ENCODE measurements at places on chromosomes 4 and X.

DNA sequence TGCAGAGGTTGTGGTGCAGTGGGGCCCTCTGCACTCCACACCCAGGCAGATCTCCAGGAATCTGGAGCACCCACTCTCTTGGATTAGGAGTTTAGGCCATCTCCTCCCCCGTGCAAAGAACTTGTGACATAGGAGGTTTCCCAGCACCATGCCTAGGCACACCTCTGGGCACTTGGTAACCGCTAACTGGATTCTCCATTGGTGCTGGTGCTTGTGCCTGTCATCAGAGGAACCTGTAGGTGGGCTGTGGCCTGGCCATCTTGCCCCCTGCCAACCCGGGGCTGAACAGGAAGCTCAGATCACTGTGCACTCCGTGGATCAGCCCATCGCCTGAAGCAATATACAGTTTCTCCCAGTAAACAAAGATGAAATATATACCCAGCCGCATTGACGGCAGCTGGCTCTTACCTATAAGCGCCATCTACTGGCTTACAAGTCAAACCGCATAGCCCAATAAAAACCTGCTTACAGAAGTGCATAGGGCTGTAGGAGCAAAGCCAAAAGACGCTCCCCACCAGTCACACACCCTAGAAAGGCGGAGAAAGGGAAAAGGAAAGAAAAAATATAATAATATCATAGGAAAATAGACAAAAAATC, 19.1 kb upstream of the TEX13B start:
- DNase-seq: no peak

DNA sequence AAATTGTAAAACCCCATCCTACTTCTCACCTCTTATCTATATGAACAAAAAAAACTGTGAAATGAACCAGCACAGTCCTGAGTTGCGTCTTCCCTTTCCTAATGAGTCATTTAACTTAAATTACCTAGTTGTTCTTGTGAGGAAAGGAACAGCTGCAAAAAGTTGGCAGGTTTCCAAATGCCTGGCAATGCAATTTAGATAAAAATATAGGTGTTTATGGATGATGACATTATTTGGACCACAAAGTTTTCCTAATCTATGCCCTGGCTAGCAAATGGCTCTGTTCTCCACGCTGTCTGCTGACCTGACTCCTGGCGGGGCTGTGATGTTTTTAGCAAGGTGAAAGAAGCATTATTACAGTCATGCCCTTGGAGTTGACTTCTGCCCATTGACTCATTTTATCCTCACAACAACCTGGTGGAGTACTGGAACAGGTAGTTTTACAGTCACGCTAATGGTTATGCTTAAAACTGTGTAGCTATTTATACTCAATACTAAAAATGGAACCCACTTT, 29.8 kb upstream of the RELL1 start:
- no peak for DNase-seq

GRCh38 chrX:22577181-22577580, 304.5 kb downstream of the CBLL2 start:
- DNase-seq: no peak

DNA sequence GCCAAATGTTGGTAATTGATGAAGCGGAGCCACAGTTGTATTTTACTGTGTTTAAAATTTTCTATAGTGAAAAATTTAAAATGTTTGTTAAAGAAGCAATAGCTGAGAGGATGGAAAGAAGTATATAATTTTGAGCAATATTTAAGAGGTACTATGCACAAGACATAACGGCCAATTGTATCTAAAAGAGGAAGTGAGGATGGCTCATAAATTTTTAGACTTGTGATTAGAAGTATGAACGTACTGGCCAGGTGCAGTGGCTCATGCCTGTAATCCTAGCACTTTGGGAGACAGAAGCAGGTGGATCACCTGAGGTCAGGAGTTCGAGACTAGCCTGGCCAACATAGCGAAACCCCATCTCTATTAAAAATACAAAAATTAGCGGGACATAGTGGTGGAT, 12.7 kb upstream of the HHIP start:
- DNase-seq: no peak

DNA sequence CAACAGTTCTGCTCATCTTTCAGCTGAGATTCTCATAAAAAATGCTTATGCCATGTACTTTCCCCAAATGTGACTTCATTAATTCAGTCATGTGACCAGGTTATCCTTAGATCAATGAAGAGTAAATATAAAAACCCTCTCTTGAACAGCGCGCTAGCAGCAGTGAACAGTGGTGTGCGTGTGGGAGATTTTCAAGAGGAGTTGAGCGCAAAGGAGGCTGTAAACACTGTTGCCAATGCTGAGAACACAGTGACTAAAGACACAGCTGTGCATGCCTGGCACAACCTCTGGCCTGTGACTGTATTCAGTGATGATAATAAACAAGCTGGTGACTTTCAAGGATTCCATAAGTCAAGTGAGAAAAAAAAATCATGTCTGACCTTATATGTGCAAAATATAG, 25.1 kb downstream of the MSX1 start:
- no peak for DNase-seq

- no peak for DNase-seq
These were observed 173.8 kb upstream of the DCAF12L2 start for GRCh38 chrX:126339928-126340327.

- DNase-seq: no peak
These were observed 109.2 kb upstream of the OTUD4 start for GRCh38 chr4:145289403-145290076.

DNA sequence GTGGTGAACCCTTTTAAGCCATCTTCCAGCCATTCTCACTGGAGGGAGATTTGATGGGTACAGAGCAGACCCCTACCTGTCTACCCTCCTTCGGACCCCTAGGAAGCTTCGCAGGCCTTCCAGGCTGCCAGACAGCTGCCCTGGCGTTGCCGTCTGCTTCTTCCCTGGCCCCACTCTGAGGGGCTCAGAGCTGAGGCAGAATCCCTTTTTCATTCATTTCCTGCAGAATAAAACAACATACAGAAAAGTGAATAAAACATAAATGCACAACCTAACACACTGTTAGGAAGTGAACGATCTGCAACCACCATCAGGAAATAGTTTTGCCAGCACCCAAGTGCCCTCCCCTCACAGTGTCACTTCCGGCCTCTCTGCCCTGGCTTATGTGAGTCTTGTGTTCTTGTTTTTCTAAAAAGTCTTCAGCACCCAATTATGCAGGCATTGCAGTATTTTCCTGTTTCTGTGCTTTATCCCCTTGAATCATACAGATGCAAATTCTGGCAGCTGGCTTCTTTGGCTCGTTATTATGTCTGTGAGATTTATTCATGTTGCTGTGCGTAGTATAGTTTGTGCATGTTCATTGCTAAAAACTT, 5.6 kb upstream of the ADD1 start:
- DNase-seq: peak; percentile 28

DNA sequence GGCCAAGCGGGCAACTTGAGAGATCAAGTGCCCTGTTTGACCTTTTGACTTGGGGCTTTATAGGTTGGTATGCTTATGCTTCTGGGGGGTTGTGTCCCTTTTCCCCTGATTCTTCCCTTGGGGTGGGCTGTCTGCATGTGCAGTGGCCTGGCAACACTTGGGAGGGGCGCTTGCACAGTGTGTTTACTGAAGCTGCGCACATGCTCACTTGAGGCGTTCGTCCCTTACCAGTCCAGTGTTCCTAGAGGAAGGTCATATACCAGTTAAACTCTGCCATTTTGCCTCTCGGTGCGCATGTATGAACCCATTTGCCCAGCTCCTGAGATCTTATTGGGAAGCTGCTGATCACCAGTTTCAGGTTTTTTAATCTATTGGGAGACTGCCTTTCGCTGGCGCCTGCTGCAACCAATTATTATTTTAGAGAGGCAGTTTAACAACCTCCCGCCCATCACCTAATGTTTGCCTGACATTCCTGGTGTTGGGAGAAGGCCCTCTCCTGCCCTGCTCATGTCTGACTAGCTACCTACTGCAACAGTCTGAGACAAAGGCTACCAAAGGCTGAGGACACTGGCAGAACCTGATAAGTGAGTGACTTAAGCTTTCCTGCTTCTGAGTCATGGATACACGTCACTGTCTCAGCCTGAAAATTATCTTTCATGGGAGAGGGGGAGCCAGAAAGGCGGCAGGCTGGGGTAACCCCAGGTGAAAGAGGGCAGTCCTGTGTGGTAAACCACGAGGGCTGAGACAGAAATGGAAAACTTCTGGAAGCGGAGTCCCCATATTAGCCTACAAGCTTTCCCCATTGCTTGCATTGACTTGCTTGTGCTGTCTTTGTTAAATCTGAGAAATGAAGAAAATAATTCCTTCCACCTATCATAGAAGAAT, 97.6 kb downstream of the CPE start:
- DNase-seq: no peak

GRCh38 chr4:151952137-151952536, 191.3 kb upstream of the GATB start:
- no peak for DNase-seq

GRCh38 chr4:84905646-84906045, 60.8 kb downstream of the WDFY3 start:
- DNase-seq: no peak

GRCh38 chrX:123749643-123750042, 16.8 kb upstream of the THOC2 start:
- DNase-seq: no peak

- no peak for DNase-seq
These were observed 29.1 kb downstream of the NAF1 start for GRCh38 chr4:163137581-163137980.

- no peak for DNase-seq
These were observed 36.6 kb upstream of the SH3D19 start for GRCh38 chr4:151361966-151362365.

GRCh38 chrX:100663642-100664041, 19.6 kb downstream of the SRPX2 start:
- no peak for DNase-seq

- no peak for DNase-seq
These were observed 2.5 kb downstream of the GABRQ start for GRCh38 chrX:152640034-152640818.

DNA sequence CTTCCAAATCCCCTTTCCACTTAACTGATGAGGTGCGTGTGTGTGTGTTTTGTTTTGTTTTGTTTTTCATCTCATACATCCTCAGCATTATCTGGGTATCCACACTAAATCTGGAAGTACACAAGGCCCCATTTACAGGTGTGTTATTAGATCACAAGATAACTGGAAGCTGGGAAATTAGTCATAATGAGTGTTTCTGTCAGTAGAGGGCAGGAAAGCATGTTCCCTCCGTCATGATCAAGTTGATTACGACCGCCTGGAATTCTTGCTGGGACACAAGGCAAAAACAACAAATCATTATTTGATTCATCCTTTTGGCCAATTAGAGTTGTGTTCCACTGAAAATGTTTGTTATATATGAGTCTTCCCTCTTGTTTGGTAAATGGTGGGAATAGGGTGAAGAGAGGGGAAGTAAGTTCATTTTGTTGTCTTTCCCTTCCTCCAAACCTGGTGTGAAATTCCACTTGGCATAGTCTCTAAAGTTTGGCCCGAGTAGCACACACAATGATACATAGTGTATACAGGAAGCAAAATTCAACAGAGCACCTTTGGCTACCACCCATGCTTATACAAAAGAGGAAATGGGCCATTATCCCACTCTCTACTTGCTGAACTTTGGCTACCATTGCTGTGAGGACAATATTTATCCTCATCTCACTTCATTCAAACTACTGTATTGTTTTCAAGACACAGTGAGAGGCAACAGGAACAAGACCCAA, 33.3 kb upstream of the TLL1 start:
- no peak for DNase-seq

GRCh38 chrX:14529290-14529989, at the start of gene GLRA2:
Gene GLRA2 (plus strand): TSS chrX:14529536. CDS start chrX:14530058, 522 bp downstream.
- DNase-seq: no peak

- no peak for DNase-seq
These were observed 21.9 kb downstream of the REELD1 start for GRCh38 chr4:146236216-146236615.

- no peak for DNase-seq
These were observed 430.6 kb downstream of the DTHD1 start for GRCh38 chr4:36712013-36712412.

GRCh38 chrX:106243376-106243775, 75.3 kb downstream of the PWWP3B start:
- DNase-seq: no peak

Measured in stimulated activated CD8-positive, alpha-beta memory T cell treated with anti-CD3 and anti-CD28 coated beads, Interleukin-4, amount 100 ng/mL, for 1 hour (primary cell).